Activated T-helper 1 cell treated with anti-CD3 and anti-CD28 coated beads, Interleukin-12 subunit alpha, Interleukin-12 subunit beta, Interleukin-2, Interleukin-4 antibody, amounts not matched to agents 30 ng/mL and 10 ng/mL and 1 ng/mL, durations not matched to agents 14 hours and 24 hours and 36 hours (primary cell): ENCODE measurements at places on chromosomes 12 and 14. TPM values are rescaled to one million over a fixed set of nuclear protein-coding genes. Genes with fewer than 3 reads are reported as not detected.

Gene KRT73
- total RNA-seq: not detected in 2 replicates

Gene RNF212B
- not detected in 2 replicates for total RNA-seq

Gene KCNH5
- not detected in 2 replicates for total RNA-seq

DNA sequence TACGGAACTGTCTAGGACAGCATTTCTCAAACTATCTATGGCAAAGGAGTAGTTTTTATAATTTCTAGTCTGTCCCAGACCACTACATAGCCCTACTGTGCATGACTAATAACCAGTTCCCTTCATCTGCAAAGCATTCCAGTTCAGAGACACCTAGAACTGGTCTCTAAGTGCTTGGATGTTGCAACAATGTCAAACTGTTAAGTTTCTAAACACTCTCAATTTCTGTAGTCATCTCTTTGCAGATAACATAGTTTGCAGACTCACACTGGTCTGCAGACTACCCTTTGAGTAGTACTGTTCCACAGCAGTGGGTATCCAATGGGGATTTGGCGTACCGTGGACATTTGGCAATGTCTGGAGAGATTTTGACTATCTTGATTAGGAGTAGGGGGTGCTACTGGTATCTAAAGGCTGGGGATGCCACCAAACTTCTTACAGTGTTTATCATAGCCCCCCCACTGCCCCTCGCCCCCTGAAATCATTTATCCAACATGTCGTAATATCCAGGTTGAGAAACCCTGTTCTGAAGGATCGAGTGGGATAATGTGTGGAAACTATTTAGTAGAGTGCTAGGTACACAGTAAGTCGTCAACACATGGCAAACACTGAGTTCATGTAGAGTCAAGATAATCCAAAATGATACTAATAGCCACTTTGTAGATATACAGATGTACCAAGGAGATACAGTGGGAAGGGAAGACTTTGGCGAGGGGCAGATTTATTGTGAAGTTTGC is 1.7 kb downstream of the C12orf76 start:
- DNase-seq: no peak

- DNase-seq: no peak
Observed at GRCh38 chr14:35898217-35898775, 72.2 kb downstream of the BRMS1L start.

- no peak for DNase-seq
Observed at GRCh38 chr14:90625445-90625844, 190.8 kb downstream of the TTC7B start.

- no peak for DNase-seq
Observed at GRCh38 chr12:21815306-21816062, 41.0 kb upstream of the KCNJ8 start.

GRCh38 chr12:17511369-17511768 is 578.6 kb downstream of the RERGL start:
- no peak for DNase-seq

DNA sequence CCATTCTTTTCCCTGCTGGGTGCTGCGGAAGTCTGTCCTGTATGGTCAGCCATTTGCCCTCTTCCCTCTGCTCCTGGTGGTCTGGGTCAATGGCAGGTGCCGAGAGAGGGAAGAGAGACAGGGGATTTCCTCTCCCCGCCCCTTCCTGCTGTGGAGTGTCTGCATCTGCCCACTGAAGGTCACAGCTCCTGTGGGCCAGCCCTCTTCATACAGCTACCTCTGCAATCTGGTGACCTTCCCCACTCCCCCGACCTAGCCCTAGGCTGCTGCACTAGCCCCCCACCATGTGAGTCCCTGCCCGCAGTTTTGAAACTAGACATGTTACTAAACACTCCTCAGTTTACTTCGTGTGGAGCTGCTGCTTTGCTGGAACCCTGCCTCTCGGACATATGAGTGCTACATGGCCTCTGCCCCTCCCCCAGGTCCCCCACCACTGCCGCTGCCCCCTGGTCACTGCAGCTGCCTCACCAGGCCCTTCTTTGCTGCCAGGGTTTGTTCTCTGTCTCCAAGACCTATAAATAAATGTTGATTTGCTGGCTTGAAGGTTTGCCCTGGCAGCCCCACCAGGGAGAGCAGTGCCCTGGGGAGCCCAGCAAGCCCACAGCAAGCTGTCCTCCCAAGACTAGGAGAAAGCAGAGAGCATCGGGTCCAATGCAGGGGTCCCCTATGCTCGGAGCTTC is 102.9 kb downstream of the DPF3 start:
- DNase-seq: no peak

GRCh38 chr12:108211157-108211556 is 82.1 kb downstream of the WSCD2 start:
- no peak for DNase-seq
